ENCODE measurements at places on chromosomes 3 and 15. TPM values are rescaled to one million over a fixed set of nuclear protein-coding genes. Genes with fewer than 3 reads are reported as not detected.

BCL6 gene
- total RNA-seq = 21.3 TPM

RPL32 gene
- total RNA-seq = 1,626 TPM

LRRC2 gene
- total RNA-seq = not detected

UNC13C gene
- total RNA-seq = 7.7 TPM
